ENCODE measurements at places on chromosomes 3 and 15.

GRCh38 chr3:177124882-177125281 is 72.4 kb downstream of the TBL1XR1 start:
- no peak for DNase-seq

DNA sequence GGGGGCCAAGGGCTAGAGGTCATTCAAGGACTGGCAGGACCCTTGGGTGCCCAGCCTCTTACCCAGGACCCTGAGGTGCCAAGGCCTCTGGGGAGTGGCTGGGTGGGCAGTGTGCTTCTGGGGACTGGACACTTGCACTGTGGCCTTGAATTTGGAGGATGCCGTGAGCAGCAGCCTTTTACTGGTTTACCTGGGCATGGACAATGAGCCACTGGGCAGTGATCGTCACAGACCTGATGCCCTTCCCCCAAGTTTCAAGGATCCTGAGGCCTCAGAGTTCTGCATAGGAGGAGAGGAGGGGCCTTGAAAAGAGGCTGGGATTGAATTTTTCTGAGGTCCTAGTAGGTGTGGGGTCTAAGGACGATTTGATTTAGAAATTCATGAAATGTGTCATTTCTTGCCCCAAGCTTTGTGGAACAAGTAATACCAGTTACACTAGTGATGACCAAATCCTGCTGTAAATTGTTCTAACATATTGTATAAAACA is 146.1 kb upstream of the TPM1 start:
- DNase-seq = no peak

- no peak for DNase-seq
Measured at GRCh38 chr15:76285241-76285825, 25.9 kb downstream of the ETFA start.

DNA sequence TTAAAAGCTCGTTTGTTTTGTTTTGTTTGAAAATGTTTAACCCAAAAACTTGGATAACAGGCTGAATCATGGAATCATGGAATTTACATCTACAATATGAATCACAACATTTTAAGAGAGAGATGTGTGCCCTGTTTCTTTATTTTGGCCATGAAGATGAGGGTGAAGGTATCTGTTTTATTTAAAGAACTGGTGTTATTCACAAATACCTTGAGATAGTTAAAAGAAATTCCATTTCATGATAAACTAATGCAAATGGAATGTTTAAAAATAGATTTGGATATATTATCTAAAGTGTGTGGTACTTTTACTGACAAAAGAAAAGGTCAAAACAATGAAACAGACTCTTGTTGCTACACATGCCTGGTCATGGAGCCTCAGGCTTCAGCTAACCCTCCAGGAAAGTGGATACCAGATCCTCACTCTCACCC is 486.0 kb upstream of the CFAP20DC start:
- DNase-seq = no peak

DNA sequence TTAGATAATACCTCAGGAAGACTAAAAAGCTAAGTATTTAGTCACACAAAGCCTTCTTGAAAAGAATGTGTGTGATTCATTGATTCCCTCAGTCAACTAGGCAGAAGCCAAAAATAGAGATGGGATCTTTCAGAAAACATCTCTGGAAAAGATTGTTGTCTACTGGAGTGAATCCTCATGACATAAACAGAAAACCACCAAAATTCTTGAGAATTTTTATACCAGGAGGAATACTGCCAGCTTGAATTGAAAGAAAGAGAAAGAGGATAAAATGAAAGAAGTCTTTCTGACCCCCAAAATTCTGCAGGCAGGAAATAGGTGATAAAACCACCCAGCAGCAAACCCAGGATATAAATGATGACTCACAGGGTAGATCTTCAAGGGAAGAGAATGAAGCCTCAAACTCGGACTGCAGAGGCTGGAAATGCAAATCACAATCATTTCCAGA is 363.1 kb upstream of the PLSCR5 start:
- no peak for DNase-seq

DNA sequence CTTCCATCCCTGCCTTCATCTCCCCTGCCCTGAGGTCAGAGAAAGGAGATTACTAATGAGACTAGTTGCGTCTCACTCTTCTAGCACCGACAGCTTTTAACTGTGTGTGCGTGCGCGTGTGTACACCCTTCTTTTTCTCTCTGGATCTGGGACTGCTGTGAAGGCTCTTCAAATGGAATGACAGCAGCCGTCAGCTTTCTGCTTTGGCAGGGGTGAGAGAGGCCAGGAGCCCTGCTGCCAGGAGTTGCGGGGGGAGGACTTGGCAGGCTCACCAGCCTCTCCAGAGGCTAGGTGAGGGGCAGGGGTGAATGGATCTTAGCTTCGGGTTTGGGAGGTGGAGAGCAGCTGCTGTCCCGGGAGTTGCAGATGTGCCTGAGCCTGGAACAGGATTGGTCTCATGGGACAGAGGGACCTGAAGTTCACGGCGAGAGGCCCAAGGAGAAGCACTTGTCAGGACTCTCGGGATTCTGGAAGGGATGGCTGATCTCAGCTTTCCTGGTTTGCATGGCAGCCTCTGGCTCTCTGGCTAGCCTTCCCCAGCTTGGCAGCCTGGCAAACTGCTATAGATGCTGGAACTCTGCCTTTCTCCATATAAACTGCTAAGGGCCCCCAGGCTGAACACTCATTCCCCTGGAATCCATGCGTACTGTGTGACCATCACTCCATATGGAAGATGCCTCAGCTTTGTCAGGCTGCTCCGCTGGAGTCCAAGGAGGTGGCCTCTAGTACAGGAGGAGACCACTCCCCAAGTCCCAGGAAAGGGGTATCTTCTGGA is 16.6 kb downstream of the TEX264 start:
- no peak for DNase-seq

DNA sequence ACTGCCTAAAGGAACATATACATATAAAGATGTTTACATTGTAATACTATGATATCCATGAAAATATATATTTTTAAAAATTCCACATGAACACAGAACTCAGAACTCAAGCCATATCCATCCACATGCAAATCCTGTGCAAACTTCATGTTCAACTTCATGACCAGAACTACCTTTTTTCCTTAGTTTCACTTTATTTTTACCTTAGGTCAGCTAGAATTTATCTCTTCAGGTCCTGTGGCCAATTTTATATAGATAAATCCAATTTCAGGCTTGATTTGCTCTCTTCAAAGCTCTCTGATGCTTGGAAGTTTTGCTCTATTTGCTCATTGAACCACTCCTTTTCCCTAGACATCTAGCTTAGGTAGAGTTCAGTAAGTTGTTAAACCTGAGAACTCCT is 38.8 kb downstream of the ZPLD1 start:
- no peak for DNase-seq

- no peak for DNase-seq
Measured at GRCh38 chr3:146223401-146224373, 27.2 kb downstream of the PLSCR4 start.

DNA sequence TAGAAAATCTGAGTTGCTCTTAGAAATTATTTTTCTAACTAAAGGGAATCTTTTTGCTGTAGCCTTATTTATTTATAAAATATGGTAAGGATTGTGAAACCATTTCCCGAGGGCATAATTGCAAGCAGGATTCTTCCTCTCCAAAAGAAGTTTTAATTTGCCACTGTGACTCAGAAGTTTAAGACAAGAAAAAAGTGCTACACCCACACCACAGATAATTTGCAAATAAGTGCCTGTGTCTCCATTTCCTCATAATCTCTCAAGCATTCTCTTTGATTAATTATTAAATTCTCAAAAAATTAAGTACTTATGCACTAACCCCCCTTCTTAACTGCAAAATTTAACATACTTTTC is 43.6 kb downstream of the RASA2 start:
- no peak for DNase-seq

- DNase-seq = no peak
Measured at GRCh38 chr3:160128056-160128455, 97.2 kb upstream of the C3orf80 start.

GRCh38 chr15:57726411-57726810 is 19.9 kb downstream of the POLR2M start:
- no peak for DNase-seq

DNA sequence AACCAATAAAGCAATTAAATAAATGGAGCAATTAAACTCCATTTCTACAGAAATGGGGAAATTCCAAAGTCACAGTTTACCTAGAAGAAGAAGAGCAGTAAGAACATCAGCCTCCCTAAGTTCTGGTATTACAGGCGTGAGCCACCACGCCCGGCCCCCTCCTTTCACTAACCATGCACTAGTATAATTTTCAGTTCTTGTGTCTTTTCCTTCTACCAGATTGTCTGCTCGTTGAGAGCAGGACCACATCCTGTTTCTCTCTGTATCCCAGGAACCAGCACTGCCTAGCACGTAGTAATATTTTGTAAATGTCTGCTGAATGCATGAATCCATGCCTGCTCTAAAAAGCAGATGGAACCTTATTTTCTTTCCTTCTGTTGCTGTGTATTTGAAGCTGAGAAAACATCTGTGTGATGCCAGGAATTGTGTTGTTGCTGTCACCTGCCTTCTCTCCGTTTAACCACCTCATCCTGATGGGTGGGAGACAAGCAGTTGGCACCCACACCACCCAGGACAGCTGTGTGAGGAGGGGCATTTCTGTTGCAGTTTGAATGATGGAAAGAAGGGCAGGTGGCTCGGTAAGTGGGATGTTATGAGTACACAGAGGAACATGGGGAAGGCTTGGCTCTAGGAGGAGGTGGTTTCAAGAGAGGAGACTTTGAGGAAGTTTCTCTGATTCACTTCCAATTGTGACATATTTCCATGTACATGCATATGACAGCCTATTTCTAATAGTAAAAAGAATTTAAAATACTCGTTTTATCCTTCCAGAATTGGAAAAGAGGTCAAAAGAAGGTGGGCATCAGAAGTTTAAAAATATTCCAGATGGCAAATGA is 30.1 kb downstream of the PXYLP1 start:
- DNase-seq = no peak

DNA sequence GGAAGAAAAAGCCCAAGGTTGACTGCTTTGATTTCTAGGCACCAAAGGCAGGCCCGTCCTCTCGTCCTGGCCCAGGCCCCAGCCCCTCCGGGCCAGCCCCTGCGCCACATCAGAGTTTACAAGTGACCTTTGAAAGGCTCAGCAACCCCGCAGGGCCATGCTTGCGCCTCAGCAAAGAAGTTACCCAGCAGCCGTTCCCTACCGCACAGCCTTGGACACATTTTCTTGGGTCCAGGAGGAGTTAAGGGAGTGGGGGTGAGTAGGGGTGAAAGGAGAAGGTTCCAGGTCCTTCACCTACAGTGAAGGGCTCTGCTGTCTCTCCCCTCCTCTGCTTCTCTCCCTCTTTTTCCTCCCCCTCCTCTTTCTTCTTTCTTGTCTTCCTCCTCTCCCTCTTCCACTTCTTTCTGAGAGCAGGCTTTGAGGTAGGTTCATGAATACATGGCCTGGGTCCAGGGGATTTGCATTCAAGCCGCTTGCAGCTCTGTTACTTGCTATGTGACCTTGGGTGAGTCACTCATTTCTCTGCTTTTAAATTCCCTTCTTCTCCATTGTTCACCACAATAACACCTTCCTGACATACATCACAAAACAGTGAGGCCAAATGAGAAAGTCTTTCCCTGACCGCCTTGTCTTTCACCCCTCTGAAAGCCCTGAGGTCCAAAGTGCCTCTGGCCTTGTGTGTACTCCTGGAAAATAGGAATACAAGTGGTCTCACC is 223.3 kb upstream of the TPRG1 start:
- no peak for DNase-seq

- DNase-seq = no peak
Measured at GRCh38 chr3:123624302-123624701, 39.4 kb upstream of the HACD2 start.

GRCh38 chr3:143155756-143156155 is 36.2 kb downstream of the CHST2 start:
- no peak for DNase-seq

- DNase-seq = no peak
Measured at GRCh38 chr3:160314995-160315394, 84.0 kb downstream of the IFT80 start.

DNA sequence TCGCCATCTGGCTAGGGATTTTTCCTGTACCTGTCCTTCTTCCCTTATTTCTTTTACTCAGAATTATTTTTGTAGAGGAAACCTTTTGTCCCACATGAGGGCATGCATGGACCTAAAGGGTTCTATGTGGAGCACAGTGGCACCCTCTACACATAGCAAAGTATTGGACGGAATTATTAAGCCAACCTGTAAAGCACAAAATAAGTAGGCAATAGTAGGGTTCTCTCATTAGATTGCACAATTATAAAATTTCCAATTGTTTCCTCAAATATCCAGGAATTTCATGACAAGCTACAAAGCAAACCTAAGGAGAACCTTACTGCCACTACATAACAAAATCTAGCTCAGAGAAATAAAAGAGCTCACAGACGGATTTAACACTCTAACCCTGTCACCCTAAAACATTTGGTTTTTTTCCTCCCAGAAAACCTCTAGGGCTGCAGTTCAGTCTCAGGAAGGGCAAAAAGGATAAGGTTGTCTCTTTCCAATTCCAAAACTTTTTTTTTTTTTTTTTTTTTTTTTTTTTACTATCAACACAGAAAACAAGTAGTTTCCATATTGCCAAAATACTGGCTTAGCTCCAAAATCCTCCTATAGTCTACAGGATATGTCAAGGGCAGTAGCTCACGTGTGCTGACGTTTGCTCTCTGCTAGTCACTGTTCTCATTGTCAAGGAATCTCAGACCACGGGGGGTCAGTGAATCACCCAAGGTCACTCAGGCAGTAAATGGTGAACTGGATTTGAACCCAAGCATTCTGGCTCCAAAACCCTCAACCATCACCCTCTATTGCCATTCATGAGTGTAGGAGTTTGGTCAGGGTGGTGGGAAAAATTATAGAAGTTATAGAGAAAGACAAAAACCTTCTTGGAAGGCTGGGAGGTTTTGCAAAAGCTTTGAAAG is 52.3 kb downstream of the NCEH1 start:
- DNase-seq = no peak

DNA sequence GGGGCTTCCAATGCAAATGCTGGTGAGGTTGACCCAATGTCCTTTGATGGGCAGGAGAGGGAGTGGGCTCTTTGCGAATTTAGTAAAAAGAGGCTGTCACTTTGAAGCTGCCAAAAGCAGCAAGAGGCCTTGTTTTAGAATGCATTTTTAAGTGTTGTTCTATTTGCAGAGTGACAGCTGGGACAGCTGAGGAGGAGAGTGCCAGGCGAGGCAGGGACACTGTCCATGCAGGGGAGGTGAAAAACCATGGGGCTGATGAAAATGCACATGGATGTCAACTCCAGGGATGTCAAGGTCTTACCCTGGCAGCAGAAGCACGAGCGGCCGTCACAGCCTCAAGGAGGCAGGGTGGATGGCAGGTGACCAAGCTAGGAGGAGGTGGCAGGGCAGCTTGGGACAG is 279.8 kb downstream of the ADAMTS17 start:
- DNase-seq = no peak

GRCh38 chr15:95864467-95864886 is 466.0 kb upstream of the NR2F2 start:
- no peak for DNase-seq

- no peak for DNase-seq
Measured at GRCh38 chr3:54180921-54181320, 58.6 kb downstream of the CACNA2D3 start.

- DNase-seq = no peak
Measured at GRCh38 chr3:156888576-156888975, 62.4 kb downstream of the LEKR1 start.

All from stimulated activated CD4-positive, alpha-beta T cell treated with anti-CD3 and anti-CD28 coated beads, Interleukin-12 subunit alpha, Interleukin-12 subunit beta, amount 100 ng/mL, for 48 hours (primary cell).